ENCODE measurements at places on chromosomes 12 and 14.

- DNase-seq = no peak
These were observed 152.3 kb upstream of the OTX2 start for GRCh38 chr14:56962444-56963080.

GRCh38 chr14:95903616-95904107 is 27.0 kb downstream of the TUNAR start:
- no peak for DNase-seq

GRCh38 chr12:31954925-31955858 is 4.0 kb upstream of the RESF1 start:
- no peak for DNase-seq

DNA sequence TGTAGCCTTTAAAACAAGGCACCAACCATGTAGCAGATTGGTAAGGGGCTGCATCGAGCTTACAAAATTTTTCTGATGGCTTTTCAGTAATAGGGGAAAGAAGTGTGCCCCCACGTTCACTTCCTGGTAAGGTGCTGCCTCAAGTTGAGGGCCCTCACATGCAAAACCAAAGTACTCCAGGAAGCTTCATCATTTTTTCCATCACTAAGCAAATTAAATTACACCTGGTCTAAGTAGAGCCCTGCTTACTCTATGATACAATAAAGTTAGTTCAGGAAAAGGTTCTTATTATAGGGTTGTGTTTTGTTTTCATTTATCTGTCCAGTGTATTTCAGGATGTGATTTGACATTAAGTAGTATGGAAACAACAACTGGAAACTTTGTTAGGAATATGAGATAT is 15.0 kb upstream of the AKAP5 start:
- DNase-seq = no peak

- no peak for DNase-seq
These were observed 251.7 kb downstream of the PDZRN4 start for GRCh38 chr12:41439801-41440200.

GRCh38 chr12:29350080-29350479 is 30.9 kb downstream of the ERGIC2 start:
- DNase-seq = no peak

- no peak for DNase-seq
These were observed 265.5 kb downstream of the ZFP36L1 start for GRCh38 chr14:68527329-68527851.

GRCh38 chr12:54187075-54187474 is 1.7 kb downstream of the SMUG1 start:
- DNase-seq = no peak

DNA sequence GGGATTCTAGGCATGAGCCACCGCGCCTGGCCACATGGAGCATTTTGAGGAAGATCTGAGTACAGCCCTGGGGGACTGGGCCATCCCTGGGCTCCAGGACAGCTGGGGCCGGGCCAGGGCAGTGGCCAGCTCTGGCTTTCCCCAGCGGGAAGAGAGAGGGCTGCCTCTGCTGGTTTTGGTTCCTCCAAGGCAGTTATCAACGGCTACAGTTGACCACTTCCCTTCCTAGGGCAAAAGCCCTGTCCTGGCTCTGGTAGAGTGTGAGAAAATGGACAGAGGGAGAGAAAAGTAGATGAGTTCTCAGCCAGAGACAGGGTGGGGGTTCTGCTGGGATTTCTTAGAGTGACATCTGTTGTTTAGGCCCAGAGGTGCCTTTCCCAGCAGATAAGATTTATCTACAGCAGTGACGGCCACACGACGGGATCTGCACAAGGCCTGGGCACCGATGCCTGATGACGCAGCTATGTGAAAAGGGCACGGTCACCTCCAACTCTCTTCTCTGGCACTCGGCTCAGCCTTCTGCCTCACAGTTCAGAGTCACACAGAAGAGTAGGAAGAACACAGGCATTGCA is 5.5 kb upstream of the HVCN1 start:
- DNase-seq = no peak

DNA sequence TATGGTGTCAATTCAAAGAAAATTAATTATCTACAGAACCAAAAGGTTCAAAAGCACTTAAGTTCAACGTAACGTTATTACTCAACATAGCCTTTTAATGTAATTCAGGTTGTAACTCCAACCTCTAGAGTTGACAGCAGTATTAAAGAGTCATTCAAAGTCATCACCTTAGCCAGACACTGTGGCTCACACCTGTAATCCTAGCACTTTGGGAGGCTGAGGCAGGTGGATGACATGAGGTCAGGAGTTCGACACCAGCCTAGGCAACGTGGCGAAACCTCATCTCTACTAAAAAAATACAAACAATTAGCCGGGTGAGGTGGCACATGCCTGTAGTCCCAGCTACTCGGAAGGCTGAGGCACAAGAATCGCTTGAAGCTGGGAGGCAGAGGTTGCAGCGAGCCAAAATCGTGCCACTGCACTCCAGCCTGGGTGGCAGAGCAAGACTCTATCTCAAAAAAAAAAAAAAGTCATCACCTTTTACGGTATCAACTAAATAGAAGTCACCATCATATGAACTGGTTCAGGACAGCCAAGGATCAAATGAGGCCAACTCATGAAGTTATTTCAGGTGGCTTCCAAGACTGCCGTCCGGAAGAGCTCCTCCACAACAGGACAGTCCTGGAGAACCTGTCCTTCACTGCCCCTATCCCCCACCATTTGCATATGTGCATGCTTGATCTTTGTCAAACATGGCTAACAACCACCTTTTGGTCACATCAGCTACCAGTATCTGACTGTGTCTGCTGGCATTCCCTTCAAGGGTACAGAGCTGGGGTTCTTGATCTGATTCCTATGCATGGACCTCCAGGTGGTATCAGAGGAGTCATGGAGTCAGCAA is 4.2 kb downstream of the PPTC7 start:
- no peak for DNase-seq

- no peak for DNase-seq
These were observed 116.0 kb downstream of the METTL25 start for GRCh38 chr12:82474181-82474797.

DNA sequence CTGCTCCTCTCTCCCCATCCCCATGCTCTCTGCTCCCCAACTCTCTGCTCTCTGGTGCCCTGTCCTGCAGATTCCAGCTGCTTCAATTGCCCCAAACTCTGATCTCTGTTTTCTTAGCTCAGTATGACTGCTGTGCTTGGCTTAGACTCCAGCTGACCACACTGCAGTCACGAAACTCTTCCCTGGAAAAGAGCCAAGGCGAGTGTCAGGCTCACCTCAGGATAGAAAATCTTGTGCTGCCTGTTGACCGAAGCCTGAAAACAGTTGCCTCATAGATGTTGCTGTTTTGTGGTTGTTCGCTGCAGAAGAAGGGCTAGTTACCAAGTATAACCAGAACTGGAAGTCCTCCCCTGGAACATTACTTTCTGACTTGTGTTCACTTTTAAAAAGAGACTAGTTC is 6.7 kb upstream of the STON2 start:
- no peak for DNase-seq

DNA sequence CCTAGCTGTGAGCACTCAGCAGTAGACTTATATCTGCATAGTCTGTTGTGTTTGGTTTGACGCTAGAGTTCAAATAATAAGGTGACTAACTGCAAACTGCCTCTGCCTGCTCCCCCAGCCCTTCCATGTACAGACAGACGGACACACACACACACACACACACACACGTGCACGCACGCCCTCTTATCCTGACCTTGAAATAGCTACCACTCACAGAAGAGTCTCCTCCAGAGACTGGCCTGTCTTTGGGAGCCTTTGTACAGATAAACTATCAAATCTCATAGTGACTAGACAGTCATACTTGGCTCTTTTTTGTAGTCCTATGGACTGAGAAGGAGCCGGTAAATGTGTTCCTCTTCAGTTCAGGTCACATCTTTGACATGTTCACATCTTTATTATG is 158.4 kb downstream of the FBXL14 start:
- DNase-seq = no peak

DNA sequence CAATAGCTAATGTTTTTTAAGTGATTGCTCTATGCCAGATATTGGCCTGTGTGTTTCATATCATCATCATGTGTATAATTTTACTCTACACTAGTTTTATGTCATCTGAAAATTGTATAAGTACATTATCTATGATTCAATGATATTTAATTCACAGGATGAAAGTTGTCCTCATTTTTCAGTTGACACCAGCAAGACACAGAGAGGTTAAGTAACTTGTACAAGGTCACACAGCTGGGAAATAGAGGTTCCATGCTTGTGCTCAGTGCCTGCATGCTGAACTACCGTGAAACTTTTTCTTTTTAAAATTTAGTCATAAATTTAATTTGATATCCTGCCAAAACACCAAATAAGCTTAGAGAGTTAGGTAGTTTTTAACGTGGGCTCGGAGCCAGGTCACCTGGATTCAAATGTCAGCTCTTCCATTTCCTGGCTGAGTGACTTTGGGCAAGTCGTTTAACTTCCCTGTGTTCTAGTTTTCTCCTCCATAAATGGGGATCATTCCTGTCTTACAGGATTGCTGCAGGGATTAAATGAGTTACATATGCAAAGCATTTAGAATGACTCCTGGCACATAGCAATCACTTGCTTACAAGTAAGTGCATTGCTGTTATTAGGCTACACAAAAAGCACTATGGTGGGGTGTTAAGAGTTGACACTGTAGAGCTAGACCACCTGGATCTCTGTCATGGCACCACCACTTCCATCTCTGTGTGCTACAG is 183.9 kb downstream of the ETV6 start:
- no peak for DNase-seq

DNA sequence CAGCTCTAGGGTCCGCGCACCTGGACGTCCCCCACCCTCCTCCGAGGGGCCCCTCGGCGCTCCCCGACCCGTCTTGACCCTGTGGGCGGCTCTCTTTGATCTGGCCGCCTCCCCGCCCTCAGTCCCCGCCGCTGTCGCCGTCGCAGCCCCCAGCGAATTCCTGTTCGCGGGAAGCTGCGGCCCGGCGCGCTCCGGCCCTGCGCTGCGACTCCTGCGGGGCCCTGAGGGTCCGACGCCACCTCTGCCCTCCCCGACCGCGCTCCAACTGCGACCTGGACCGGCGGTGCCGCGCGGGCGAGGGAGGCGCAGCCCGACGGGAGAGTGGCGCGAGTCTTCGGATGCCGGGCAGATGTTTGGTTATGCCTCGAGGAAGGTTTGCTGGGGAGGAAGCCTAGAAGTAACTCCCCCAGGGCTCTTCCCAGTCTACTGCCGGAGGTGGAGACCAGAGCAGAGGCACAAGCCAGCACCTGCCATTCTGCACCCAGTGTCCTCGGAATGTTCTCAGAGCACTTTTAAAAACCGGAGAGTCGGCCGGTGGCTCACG is 440 bp upstream of the ISM2 start:
- no peak for DNase-seq

GRCh38 chr12:53191096-53191884 is 10.6 kb upstream of the CSAD start:
- DNase-seq = no peak

DNA sequence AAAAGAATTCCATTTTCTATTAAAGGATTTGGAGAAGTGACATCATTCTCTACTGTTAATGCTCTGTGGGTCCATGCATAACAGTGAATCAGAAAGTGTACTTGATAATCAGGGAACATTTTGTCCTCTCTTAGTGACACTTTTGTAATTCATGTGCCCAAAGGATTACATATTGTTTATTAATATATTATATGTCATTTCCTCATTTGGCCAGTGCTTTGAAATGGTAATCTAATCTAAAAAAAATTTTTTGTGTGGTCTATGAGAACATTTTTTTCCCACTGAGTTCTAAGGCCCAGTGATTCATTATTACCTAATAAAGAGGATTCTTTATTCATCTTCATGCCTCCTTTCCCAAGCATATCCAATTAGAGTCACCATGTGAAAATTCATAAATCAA is 79.7 kb upstream of the MYF6 start:
- DNase-seq = no peak

DNA sequence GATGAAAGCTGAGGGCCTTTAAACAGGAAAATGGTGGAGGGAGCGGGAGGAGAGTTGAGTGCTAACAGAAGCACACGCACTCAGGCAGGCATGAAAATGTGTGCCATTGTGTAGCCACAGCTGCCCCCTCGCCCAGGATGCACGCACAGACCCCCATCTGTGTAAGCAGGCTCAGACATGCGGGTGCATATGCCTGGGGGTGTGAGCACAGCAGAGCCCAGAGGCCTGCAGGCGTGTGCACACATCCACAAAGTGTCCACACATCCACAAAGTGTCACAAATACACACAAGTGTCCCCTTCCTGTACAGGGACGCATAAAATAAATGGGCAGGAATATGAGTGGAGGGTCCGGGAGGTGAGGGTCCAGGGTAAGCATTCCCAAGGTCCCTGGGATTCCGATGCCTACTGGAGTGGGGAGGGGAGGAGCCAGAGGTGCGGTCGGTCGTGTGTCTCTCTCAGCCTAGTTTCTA is 805 bp upstream of the KRT7 start:
- DNase-seq = no peak

DNA sequence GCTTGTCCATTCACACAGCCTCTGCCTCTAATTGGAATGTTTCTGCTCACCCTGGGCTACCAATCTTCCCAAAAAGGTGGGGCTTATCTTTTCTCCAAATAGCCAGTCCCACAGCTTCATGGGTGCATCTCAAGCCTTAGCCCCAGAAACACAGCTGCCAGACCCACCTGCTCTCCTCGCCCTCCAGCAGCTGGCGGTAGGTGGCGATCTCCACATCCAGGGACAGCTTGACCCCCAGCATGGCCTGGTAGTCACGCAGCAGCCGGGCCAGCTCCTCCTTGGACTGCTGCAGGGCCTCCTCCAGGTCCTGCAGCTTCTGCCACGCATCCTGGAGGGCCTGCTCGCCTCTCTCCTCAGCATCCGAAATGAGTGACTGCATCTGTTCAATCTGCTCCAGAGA is 11.1 kb downstream of the KRT77 start:
- DNase-seq = no peak

GRCh38 chr12:57732270-57732669 is 6.3 kb downstream of the AGAP2 start:
- DNase-seq = no peak

GRCh38 chr14:102560458-102561261 is 31.8 kb upstream of the RCOR1 start:
- DNase-seq = no peak

GRCh38 chr12:104454997-104455396 is 1.8 kb upstream of the CHST11 start:
- no peak for DNase-seq

- no peak for DNase-seq
These were observed 1.1 kb upstream of the RFX4 start for GRCh38 chr12:106581543-106582248.

DNA sequence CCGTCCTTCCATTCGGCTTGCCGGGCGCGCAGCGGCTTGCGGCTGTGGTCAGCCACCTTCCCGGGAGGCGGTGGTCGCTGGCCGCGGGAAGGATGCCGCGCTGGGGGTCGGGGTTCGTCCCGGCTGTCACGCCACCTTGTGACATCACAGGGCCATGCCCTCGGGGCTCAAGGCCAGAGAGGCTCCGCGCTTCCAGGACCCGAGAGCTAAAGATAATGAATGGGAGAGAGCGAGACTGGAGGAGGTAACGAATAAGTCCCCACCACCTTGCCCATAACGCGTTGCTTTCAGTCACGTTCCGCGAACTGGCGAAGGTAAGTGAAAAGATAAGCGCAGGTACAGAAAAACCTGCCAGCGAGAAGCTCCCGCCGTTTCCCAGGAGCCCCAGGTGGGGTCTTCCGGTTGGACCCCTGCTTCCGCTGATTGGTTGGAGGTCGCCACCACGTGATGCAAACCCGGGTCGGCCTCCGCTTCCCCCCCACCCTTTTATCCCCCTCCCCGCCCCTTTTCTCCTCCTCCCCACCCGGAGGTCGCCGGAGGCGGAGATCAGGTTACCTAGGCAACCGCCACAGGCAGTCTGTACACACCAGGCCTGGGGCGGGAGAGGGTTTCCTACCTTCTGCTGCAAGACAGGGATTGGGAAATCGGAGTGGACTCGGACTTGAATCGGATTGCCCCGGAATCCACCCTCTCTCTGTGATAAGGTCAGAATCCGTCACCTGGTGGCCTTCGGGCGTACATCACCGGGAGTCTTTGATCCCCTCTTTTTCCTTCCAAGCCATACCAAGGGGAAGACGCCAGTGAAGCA is at the start of gene LRRC9:
TSS of gene LRRC9 (plus strand) at position 575 of the 808 bp plus-strand sequence.
- no peak for DNase-seq

All from GOT3 (cell line).